ENCODE measurements at places on chromosomes 7 and 10.
A peak's percentile ranks its signal among the peaks of the same experiment; 100 is the strongest.

DNA sequence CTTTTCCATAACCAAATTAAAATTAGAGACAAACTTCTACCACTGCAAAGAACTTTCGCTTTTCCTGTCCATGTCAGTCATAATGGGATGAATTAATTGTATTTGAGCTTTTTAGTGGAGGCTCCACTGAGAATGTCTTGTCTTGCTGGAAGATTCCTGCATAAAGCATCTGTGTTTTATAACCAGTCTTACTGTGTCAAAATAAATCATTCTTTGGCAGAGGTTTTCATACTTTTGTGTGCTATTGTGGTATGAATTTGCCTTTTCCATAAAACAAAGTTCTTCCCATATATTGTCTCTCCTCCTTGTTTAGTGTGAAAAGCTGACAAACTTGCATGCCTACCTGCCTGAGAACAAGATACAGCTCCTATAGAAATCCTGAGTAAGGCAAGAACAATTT, 124.8 kb upstream of the CCDC6 start:
- no peak for DNase-seq

DNA sequence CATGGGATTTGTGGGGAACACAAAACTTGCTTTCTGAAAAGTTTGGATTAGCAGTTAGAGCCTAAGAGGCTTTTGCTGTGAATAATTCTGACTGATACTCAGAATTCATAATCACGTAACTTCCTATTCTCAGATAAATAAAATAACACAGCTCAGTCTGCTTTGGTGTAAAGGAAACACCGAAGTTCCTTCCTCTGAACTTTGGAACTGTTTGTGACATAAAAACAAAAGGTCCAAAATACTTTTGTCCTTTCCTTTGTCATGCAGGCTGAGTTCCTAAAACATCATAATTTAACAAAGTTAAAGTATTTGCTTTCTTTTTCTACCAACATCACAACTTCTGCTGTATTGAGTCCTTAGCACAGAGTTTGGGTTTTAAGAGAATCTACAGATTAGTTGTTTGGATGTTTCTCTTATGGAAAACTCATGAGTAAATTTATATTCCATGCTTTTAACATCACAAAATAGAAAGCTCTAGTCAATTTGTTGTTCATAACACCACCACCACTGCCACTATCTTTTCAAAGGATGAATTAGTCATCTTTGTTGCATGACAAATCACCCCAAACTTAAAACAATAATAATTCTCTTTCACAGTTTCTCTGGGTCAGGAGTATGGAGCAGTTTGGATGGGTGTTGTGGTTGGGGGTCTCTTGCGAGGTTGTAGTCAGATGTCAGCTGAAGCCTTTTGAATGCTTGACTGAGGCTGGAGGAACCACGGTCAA, 123.4 kb downstream of the REEP3 start:
- DNase-seq: no peak

- no peak for DNase-seq
These were observed 3.3 kb upstream of the OR2F2 start for GRCh38 chr7:143931739-143932138.

GRCh38 chr10:71631007-71631861, 88.3 kb downstream of the C10orf105 start:
- peak; percentile 90 for DNase-seq

DNA sequence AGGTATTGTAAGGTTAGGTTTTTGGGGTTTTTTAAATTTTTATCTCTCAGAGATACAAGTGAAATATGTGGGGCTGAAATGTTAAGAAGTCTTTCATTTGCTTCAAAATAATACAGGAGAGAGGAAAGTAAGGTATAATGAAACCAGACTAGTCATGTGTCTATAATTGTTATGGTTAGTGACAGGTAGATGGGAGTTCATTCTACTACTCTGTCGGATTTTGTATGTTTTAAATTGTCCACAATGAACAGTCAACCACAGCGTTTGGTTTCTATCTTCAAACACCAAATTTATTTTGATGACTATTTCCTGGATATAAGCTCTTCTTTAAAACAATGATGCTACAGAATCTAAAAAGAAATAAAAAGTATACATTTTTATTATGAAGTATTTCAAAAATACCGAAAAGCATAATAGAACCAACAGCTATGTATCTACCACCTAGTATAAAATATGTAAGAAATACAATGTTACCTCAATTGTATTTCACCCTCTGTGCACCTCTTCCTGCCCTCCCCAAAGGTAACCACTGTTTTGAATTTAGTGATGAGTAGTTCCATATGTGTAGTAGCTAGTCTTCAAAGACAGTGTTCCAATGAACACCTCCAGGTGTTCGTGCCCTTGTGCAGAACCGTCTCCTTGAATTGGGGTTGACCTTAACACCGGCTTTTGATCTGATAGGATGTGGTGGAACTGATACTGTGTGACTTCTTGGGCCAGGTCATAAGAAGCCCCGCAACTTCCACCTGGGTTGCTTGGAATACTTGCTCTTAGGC, 74.8 kb upstream of the CDK1 start:
- no peak for DNase-seq

DNA sequence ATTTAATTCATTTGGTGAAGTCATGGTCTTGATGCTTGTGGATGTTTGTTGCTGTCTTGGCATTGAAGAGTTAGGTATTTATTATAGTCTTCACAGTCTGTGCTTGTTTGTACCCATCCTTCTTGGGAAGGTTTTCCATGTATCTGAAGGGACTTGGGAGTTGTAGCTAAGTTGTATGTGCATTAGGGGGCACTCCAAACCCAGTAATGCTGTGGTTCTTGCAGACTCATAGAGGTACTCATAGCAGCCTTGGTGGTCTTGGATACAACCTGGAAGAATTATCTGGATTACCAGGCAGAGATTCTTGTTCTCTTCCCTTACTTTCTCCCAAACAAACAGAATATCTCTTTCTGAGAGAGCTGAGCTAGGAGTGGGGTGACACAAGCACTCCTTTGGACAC, 93.2 kb downstream of the ADCYAP1R1 start:
- peak; percentile 37 for DNase-seq

- DNase-seq: no peak
These were observed 205.2 kb downstream of the STK31 start for GRCh38 chr7:23915236-23915635.

DNA sequence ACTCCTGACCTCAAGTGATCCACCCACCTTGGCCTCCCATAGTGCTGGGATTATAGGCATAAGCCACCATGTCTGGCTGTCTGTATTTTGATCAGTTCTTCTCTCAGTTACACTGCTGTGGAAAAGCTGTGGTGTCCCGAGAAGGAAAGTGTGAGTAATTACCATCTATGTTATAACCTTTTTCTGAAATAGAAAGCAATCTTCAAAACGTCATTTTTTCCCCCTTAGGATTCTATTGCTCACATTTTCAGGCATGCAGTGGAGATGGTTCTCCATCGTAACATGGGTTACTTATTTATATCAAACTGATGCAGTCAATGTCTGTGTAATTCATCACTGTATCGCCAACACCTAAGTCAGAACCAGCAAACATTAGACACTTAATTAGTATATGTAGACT, 103.5 kb upstream of the FAM3C start:
- no peak for DNase-seq

DNA sequence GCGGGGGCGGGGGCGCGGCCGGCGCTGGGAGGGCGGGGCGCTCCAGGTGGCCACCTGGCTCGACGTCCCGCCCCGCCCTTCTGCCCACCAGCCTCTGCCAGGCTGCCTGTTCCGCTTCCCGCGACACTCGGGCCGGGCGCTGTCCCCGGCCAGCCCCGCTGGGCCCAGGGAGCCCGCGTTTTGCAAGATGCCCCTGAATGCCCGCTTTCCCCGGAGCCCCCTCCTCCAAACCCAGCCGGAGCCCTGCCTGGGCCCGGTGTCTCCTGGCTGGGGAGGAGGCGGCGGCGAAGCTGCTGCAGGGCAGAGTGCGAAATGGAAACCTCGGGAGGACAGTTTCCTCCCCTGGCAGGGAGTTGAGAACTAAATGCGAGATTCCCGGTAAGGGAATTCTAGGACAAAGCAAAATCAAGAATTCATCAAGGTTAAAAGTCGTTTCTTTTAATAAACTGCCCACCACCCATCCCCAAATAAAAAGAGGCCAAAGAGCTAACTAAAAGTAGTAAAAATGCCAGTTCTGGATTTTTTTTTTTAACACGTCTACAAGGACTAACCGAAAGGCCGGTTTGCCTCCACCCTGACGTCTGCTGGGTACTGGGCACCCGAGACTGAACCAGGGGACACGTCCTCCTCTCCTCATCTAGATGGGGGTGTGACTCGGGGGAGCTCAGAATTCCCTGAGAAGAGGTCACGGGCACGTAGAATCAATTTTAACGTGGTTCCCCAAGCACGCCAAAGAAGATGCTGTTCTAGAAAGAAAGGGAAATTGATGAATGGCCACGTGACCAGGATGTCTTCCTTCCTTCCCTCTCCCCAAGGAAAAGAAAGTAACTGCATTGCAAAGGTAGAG, 200.4 kb upstream of the NFE2L3 start:
- DNase-seq: peak; percentile 32

DNA sequence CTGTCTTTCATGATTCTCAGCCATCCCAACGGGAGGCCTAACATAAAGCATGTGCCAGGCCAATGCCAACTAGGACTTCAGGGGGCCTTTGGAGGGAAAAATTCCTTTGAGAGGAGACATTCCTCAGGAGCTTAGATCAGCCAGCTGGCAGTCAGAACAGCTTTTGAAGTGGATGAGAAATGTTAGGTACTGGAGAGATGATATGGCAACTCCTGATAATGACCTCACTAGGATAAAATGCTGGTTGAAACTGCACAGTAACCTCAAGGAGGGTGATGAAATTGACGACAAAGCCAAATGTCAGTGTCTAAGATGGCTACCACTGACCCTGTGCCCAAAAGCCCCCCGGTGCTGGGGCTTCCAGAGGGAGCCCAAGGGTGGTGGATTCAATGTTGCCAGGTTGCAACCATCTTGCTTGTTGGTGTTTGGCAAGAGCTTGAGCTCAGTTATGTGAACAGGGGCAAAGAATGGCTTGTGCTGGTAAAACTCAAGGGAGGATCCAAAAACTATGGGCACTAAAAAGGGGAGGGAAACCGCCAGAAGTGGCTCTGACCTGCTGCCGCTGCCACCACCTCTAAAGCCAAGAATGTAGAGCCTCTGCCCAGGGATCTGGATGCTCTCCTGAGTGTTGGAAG, 121.2 kb downstream of the UBE2H start:
- DNase-seq: peak; percentile 97

DNA sequence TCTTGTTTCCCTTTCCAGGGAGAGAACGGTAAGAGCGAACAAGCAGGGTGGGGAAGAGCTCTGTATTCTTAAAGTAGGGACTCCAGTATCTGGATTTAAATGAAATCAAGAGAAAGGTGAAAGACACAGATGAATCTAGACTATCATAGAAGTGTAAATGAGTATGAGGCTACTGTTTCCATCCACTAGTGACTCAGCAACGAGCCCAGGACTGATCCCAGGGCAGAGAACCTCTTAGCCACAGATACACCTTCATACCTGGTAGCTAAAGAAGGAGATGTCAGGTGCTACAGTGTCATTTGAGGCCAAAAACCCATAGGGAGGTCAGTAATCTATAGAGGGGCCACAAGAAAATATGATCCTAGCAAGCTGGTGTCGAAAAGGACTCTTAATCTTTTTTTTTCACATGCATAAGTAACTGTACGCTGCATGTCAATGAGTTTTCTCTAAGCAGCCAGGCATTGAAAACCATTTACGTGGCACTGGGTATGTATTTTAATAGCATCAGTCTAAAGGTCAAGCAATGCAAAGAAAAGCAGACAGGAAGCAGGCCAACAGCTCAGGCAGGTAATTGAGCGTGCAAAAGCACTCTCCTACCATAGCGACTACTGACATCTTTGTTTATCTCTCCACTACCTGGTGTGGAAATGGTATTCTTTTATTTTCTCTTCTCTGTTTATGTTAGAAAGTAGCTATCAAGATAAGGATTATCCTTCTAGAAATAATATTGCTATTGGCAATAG, 91.5 kb upstream of the EGR2 start:
- DNase-seq: no peak

- no peak for DNase-seq
These were observed 31.6 kb upstream of the PBLD start for GRCh38 chr10:68364101-68364886.

DNA sequence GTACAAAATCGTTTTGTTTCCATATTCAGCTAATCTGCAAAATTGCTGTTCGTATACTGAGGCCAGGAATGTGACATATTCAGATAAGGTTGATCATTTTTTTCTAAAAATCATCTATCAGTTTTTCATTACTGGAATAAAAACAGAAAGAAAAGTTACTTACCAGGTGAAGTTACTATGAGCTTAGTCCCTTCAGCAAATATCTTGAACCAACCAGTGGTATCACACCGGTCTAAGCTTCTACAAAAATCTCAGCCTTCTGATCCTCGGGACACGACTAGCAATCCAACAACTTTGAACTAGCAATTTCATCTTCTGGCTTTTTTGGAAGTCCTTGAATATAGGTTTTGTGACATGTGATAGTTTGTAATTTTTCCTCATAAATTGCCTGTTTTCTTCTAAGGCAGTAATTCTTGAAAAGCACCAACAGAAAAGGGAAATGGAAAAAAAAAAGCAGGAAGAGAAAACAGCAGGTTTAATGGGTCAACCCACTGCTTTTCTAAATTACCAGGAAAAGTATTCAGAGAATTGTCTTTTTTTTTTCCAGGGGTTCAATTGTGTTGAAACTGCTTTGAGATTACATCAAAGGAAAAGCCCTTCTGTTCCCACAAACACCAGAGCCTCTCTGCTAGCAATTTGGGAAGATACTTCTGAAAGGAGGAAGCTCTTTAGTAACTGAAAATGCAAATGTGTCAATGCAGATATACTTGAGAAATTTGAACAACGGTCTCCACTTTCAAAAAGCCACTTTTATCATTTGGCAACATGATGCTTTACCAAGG, 2.9 kb upstream of the TARP start:
- DNase-seq: no peak

All from mesendoderm (in vitro differentiated cells).